Stimulated activated CD4-positive, alpha-beta T cell treated with anti-CD3 and anti-CD28 coated beads, Interleukin-4, amount 100 ng/mL, for 24 hours (primary cell): ENCODE measurements at places on chromosomes 7 and 10.
A peak's percentile ranks its signal among the peaks of the same experiment; 100 is the strongest.

- no peak for DNase-seq
Measured at GRCh38 chr10:66852811-66853210, 73.0 kb upstream of the LRRTM3 start.

GRCh38 chr10:131898061-131898460 is 2.7 kb upstream of the PPP2R2D start:
- DNase-seq = no peak

- peak; percentile 69 for DNase-seq
Measured at GRCh38 chr10:84333864-84334451, 5.6 kb downstream of the CCSER2 start.

DNA sequence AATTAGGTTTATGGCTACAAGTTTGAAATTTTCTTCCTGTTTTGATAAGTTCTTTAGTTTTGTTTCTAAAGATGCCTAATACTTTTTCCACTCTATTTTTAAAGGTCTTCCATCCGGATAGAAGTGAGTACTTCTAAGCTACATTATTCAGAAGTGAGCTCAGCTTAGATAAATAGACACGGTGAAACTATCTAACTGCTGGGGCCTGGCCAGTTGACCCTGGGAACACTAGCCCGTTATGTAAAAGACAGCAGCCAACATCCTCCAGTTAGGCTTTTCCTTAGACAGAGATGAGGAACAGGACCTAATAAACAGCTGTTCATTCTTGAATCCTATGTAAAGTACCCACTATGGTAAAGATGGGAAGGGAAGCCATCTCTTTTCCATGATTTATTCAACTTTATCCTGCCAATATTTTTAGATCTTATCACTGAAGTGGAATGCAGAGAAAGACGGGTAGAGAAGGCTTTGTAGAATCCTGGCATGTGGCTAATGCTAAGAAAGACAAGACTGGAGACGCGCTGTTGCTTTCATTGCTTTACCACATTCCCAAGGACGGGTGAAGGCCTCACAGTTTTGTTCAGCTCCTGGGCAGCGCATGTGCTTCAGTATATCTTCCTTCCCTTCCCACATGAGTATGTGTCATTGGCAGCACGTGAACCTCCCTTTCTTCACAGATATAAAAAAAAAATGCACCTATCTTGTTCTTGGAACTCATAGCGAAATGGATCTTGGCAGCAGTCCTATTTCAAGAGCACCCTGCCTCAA is 340.0 kb upstream of the MEOX2 start:
- DNase-seq = no peak

DNA sequence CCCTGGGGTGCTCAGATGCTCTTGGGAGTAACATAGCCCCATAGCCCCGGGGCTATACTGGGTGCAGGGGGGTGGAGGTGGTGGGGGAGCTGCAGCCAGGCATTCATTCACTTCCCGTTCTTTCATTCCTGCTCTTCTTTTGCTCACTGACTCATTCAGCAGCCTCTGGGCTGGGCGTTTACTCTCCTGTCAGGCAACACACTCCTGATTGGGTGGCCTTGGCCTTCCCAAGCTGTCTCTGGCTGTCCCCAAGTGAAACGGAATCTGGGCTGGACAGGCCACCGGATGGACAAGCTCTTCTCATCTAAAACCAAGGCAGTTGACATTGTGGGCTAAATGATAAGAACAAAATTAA is 34.6 kb downstream of the CHST3 start:
- no peak for DNase-seq

GRCh38 chr7:68217426-68217825 is 1220.8 kb downstream of the TYW1 start:
- DNase-seq = no peak

DNA sequence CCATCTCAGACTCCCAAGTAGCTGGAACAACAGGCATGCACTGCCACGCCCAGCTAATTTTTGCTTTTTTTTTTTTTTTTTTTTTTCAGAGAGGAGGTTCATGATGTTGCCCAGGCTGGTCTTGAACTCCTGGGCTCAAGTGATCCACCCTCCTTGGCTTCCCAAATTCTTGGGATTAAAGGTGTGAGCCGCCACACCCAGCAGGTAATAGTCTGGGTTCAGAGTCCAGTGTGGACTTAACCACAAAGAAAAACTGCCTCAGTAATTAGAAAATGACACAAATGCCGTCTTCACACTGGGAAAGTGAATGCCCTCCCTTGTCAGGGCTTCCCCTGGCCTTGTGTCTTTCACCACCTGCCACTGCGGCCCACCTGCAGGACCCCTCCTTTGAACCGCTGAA is 101.1 kb downstream of the RAB11FIP2 start:
- no peak for DNase-seq

- no peak for DNase-seq
Measured at GRCh38 chr10:58782876-58783851, 270.5 kb downstream of the BICC1 start.

DNA sequence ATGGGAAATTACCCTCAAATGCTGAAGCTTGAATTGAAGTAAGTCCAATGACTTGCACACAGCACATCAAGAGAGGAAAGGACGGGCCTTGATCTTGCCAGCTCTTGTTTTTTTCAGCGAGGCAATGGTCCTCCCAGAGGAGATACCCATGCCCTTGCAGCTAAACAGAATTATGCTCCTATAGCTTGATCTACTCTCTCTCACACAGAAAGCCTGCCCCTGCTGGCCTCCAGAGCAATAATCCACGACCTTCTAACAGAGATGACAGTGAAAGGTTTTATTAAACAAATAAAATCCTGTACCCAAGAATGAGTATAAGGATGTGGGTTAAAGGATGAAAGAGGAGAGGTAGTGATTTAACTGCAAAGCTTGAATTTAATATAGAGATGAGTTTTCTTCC is 268.0 kb downstream of the ADRA2A start:
- DNase-seq = no peak

- DNase-seq = no peak
Measured at GRCh38 chr10:104350127-104350635, 3.5 kb upstream of the CFAP58 start.

GRCh38 chr10:46546591-46547540 is 9.6 kb downstream of the GPRIN2 start:
- DNase-seq = peak; percentile 3

DNA sequence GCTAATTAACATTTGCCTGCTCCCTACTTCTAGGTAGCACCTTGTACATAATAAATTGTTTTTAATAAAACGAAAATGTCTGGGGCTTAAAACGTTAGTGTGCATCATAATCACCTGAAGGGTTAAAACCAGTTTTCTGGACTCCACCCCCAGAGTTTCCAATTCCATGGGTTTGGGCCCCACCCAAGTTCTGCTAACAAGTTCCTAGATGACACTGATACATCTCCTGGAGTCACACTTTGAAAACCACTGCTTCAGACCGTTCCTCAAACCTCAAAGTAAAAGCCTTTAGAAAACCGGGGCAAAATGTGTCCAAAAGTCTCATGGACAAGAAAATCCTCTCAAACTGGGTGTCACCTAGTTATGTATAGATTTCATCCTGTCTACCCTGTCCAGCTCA is 9.3 kb downstream of the OSBPL3 start:
- no peak for DNase-seq

GRCh38 chr7:142581341-142581740 is 167.9 kb upstream of the PRSS1 start:
- peak; percentile 7 for DNase-seq

DNA sequence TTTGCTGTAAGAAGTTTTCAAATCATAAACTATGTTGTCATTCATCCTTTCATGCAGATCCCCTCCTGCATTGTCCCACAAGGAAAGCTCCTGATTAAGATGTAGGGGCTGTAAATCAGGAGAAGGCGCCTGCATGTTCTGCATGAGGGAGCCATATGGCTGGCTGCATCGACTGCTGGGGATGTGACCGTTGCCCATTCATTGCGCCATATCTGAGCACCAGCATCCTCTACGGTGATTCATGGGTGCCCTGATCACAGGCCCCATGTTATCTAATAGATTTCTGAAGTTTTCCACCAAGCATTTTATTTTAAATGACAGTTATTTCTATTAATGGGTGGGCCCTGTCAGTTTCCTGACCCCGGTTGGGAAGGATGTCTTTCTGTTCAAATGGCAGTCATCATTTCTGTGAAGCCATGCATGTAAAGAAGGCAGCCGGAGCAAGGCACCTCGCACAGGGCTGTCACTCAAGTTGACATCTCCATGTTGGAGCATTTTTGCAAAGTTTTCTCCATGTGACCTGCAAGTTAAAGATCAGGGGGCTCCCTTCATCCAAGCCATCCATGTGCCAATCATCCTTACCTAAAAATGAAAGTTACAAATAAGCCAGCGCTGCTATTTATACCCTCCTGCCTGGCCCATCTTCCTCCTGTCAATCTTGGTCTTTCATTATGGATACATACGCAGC is 128.8 kb downstream of the TEX36 start:
- DNase-seq = no peak

GRCh38 chr10:86950349-86950748 is 7.1 kb downstream of the MMRN2 start:
- DNase-seq = no peak

GRCh38 chr7:157043745-157044144 is 33.3 kb upstream of the MNX1 start:
- no peak for DNase-seq

GRCh38 chr7:131161103-131161502 is 166.6 kb upstream of the MKLN1 start:
- DNase-seq = no peak

DNA sequence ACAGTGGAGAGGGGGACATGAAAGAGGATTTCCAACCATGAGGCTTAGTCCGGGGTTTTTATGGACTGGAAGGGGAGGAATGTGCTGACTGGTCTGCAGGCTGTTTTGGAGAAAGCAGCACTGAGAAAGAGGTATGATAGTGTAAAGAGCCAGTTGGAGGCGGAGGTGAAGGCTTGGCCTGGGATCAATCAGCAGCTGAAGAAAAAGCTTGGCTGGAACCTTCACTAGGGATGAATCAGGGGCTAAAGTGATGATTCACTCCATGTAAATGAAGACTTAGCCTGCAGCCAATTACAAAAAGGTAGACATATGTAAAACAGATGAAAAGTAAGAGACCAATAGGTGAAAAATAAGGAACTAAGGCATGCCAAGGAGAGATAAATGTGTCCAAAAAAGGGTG is 1382.6 kb downstream of the GATA3 start:
- DNase-seq = no peak

DNA sequence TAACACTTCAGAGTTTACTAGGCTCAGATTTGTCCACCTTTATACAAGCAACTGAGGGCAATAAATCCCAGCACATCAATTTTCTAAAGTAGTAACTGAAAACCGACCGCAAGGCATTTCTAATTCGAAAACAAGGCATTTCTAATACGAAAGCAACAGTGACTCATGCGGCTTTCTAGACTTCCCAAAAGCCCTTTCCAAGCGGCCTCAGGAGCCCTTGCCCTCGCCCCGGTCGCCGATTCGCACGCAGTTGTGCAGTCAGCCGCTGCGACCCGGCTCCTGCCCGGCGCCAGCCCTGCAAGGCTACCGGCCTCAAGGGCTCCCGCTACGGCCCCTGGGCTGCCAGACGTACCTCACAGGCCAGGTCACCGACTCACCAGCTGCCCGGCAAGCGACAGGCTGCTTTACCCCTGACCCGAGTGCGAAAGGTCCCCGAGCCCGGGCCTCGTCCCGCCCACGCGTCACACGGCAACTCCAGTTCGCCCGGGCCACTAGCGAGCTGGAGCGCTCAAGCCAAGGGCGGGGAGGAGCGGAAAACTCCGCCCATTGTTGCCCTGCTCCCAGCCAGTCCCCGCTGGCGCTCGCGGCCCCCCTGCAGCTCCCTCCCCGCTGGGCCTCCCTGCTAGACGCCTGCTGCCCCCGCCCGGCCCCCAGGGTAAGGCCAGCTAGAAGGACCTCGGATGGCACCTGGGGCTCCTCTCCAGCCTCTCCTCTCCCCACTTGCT is 7.3 kb downstream of the NCOA4 start:
- DNase-seq = peak; percentile 82

GRCh38 chr7:9719303-9719702 is 1254.4 kb upstream of the PHF14 start:
- no peak for DNase-seq

- DNase-seq = peak; percentile 74
Measured at GRCh38 chr7:127392182-127392565, 334 bp downstream of the ZNF800 start.

DNA sequence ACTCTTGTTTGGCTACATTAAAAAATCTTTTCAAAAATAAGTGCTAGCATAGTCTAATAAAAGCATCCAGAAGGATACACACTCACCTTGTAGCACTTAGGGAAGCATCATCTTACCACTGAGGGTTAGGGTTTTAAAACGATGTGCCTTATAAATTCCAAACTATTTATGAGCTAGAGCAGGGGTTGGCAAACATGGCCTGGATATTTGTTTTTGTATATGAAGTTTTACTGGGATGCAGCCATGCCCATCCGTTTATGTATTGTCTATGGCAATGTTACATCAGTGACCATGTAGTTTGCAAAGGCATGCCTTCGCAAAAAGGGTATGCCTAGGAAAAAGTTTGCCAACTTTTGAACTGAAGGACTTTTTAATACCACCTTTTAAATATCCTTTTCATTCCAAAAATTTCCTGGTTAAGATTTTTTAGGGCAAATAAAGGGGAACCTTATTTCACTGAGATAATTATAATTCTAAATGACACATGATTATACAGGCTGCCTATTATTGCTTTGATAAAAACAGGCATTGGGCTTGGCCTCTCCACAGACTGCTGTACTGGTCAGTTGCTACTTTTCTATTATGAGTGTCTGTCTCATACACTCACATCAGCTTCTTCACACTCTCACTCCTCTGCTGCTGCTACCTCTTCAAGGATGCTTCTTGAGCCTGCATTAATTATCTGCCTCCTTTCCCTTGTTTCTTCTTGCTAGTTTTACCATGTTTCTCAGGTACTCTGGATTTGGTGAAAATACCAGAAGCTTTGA is 30.7 kb downstream of the MTPN start:
- DNase-seq = no peak

DNA sequence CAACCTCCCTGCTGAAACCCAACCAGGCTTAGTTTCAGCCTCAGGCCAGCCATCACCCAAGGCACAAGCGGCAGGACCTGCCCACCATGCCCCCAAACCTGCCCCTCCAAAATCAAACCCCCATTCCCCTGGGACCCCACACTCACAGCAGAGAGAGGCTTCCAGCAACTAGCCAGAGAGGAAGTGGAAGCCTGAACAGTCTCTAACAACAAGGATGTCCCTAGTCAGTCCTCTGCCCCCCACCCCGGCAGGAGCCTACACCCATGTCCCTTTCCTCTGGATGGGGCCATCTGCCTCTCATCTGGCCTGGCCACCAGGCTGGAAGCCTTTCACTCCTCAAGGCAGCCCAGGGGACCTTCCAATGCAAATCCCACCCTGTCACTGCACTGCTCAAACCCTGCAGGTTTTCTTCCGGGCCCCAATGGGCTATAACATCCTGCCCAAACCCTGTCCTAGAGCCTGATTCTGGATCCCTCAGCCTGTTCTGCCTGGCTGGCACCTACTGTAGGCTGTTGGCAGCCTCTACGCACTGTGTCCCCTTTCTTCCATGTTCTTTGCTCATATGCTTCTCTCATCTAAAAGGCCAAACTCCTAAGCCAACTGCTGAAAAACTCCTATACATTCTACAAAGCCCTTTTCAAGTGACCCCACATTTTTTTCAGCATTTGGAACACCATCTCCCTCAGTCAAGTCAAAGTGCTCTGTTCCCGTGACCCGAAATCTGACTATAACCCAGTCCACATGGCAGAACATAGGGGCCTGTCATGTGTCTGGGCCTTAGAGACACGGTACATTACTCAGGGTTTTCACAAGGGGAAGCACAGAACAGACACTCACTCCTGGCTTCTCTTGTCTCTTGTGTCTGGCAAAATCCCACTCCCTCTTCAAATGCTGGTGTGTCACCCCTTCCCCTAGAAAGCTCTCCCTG is 253.3 kb downstream of the TNS3 start:
- DNase-seq = no peak
